HL-60 (cell line): ENCODE measurements at places on chromosomes 1 and 21.
A peak's percentile ranks its signal among the peaks of the same experiment; 100 is the strongest.

DNA sequence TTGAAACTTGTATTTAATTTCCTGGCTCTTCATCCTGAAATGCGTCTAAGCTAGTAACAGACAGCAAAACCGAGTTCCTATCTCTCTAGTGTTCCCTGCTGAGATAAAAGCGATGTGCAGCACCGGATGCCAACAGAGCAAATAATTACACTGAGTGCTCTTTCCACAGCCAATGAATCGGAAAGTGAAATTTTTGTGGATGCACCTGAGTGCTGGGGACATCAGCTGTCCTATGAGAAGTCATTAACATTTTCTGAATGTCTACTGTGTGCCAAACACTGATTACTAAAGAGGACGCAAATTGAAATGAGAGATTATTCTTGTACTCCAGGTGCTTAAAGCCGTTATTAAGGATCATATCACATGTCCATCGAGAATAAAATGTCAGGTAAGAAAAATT, 278.0 kb downstream of the RGS7 start:
- DNase-seq: no peak

- no peak for DNase-seq
Observed at GRCh38 chr1:180352588-180352987, 122.5 kb downstream of the LHX4 start.

DNA sequence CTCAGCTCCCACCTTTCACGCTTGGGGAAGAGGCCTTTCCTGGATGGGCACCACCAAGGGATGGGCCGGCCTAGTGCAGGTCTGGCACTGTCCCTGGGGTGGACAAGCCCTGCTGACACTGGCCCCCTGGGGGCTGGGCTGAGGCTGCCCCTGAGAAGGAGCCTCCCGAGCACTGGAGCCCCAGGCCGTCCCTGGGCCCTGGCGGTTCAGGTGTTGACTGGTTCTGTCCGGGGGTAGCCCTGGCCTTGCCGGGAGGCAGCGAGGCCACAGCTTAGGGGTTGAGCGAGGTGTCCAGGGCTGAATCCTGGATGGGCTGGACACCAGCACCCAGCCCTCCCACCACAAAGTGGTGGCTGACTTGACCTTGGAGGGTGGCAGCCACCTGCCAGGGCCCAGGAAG, 49.7 kb upstream of the ACTRT2 start:
- no peak for DNase-seq

DNA sequence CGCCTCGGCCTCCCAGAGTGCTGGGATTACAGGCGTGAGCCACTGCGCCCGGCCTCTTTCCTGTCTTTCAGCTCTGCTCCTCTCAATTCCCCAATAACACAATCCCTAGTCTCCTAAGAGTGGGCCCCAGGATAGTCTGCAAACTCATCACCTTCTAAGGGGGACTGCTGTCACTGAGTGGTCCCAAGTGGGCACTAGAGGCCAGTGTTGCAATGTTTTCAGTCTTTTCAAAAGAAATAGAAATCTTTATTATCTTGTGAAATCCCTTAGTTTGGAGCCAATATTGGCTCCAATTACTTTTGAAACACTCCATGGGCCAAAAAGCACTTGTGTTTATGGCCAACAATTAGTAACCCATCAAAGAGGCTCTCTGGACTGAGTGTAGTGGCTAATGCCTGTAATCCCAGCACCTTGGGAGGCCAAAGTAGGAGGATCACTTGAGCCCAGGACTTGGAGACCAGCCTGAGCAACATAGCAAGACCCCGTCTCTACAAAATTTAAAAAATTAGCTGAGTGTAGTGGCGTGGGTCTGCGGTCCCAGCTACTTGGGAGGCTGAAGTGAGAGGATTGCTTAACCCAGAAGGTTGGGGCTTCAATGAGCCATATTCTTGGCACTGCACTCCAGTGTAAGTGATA, 28.6 kb upstream of the ZNF697 start:
- no peak for DNase-seq

DNA sequence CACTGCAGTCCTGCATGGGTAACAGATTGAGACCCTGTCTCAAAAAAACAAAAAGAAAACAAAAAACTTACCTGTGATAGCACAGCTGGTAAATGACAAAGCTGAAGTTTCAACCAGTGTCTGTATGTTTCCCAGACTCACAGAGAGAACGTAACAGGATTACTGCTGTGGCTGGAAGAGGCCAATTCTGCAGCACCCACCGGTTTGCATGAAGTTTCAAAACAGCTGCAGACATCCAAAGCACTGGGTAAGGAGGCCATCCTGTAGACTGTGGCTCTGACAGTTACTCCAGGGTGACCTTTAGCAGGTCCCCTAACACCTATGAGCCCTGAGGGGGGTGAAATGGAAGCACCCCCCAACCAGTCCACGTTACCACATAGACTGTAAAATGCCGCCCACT, 7.5 kb downstream of the ID3 start:
- DNase-seq: no peak

GRCh38 chr1:207003210-207003609, 29.3 kb downstream of the C1orf116 start:
- no peak for DNase-seq

DNA sequence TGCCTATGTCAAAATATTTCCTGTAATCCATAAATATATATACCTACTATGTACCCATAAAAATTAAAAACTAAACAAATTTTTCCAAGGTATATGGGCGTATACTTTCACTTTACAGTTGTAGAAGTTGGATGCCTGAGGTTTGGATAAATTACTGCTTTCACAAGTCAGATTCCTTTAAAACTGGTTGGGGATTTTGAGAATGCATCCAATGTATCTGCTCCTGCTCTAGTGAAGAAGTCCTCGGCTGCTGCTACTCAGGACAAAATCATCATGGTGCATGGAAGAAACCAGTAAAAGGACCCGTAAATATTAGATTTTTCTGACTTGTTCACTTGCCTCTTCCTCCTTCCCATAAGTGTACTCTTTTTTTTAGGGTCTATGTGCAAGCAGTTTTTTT, 841.1 kb downstream of the USP25 start:
- no peak for DNase-seq

- no peak for DNase-seq
Observed at GRCh38 chr1:93605026-93605568, 76.5 kb downstream of the BCAR3 start.

DNA sequence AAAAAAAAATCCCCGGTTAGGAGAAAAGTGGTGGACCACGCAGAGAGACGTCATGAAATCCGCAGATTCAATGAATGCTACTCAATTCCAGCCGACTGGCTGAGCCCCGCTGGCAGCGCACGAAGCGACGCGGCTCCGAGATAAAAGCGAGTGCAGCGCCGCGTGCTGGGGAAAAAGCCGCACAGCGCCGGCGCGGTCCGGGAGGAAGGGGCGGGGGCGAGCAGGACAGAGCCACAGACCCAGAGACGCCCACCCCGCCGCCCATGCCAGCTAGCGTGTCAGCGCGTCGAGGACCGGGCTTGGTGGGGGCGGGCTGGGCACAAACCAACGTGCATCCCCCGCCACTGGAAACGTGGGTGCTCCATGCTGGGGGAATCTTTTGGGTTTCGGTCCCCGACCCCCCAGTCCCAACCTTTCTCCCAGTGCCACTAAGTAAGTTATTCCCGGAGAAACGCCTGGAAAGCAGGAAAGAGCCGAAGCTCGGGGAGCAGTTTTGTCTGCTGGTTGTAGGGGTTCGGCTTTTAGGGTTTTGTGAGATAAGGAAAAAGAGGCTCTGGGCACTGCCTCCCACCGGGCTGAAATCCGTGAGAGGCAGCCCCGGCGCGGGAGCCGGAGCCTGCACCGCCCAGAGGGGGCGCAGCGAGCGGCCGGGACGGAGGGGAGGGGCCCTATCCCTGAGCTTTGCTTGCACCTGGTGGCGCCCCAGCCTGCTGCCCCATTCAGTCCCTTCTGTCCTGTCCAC, at the start of gene KCNJ6:
TSS of gene KCNJ6 (minus strand) at position 148 of the 742 bp plus-strand sequence. CDS start 75,775 bp downstream, outside the sequence.
- DNase-seq: peak; percentile 30
